Kidney (tissue), 22 donors: ENCODE measurements at places on chromosomes 2 and 18. TPM values are rescaled to one million over a fixed set of nuclear protein-coding genes. Genes with fewer than 3 reads are reported as not detected.

The EN1 gene
- total RNA-seq = 0.16 TPM

The DCC gene
- total RNA-seq = 3.9 TPM

The METTL4 gene
- 15.2 TPM for total RNA-seq

The SOWAHC gene
- total RNA-seq = 11.8 TPM

The CRYBA2 gene
- not detected for total RNA-seq

The ITGB6 gene
- 302 TPM for total RNA-seq

The NAT8 gene
- 94.4 TPM for total RNA-seq

The NPAS2 gene
- 44.5 TPM for total RNA-seq

The CAPN14 gene
- 0.25 TPM for total RNA-seq

The CNGA3 gene
- not detected for total RNA-seq

The ATOH8 gene
- 11.2 TPM for total RNA-seq

The PROKR1 gene
- not detected for total RNA-seq

The INHBB gene
- total RNA-seq = 3.7 TPM

The LINC00305 gene
- total RNA-seq = not detected

The SNORC gene
- 2.7 TPM for total RNA-seq

The GNLY gene
- total RNA-seq = 5.5 TPM

The PSME4 gene
- 41.7 TPM for total RNA-seq

The CD8B gene
- 2.5 TPM for total RNA-seq

The CCDC178 gene
- 3.7 TPM for total RNA-seq

The PLGLB1 gene
- 4.1 TPM for total RNA-seq

The SIX3 gene
- 0.16 TPM for total RNA-seq

The CD8B2 gene
- 0.09 TPM for total RNA-seq

The LIMS1 gene
- 65.1 TPM for total RNA-seq
